Stimulated activated CD4-positive, alpha-beta T cell treated with anti-CD3 and anti-CD28 coated beads, TNF-alpha, amount 100 ng/mL, for 4 hours (primary cell): ENCODE measurements at places on chromosomes 11 and 22.

GRCh38 chr22:26894766-26895485 lies 237.5 kb downstream of the MIAT start:
- no peak for DNase-seq

DNA sequence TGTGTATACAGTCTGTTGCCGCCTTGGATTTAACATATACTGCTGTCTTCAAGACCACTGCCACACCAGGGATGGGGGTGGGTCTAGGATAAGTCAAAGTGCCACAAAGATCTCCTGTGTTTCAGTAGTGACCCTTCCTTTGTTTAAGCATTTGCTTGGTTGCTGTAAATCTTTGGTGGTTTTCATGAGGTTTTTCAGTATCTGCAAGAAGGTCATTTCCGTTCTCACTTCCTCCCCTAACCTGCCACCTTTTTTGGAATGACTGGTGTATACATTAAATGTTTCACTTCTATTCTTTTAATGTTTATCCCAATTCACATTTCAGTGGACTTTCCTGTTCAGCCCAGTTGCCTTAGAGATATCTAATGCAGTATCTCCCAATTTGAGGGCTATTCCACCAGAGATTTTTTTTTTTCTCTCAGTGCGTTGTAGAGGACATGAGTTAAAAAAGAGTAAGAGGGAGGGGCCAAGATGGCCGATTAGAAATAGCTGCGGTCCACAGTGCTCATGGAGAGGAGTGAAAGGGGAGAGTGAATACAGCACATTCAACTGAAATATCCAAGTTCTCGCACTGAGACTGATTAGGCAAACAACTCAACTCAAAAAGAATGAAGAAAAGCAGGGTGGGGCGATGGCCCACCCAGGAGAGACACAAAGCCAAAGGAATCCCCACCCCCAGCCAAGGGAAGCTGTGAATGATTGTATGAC lies 43.2 kb downstream of the USP47 start:
- no peak for DNase-seq

GRCh38 chr22:22704156-22704946 lies 59.9 kb downstream of the GGTLC2 start:
- DNase-seq: no peak

- no peak for DNase-seq
Observed at GRCh38 chr11:45145379-45146071, 914 bp upstream of the PRDM11 start.

DNA sequence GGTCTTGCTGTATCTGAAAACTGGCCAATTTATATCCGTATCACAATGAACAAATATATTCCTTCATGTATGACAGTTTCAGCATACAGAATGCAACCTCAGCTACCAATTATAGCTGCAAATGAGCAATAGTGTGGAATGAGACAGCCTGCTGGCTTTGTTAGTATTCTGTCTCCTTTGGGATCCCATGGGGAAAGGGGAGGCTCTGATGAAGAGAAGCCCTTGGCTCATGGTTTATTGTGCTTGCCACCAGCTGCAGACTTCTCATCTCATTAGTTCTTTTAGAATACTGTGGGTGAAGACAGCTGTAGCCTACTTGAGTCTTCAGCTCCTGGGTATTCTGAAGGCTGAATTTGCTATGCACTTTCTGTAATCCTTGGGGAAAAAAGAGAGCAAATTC lies 42.4 kb downstream of the PITPNB start:
- no peak for DNase-seq

DNA sequence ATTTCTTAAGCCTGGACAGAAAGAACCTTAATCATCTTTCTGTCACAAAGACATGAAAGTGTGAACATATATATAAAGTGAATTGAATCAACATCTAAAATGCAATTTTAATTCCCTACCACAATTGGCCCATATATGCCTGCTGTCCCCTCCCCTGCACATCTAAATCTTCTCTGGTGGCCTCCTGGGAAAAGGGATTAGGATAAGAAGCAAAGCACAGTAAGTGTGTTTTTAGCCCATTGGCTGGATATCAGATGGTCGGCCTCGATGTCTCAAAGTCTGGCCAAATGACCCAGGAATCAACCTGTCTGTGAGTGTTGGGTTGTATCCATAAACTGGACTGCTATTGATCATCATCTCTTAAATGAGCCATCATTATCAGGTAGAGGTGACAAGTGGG lies 5.8 kb downstream of the MMP3 start:
- no peak for DNase-seq
